Bronchial epithelial cell (primary cell): ENCODE measurements at places on chromosomes 7 and 10. TPM values are rescaled to one million over a fixed set of nuclear protein-coding genes. Genes with fewer than 3 reads are reported as not detected.

GRCh38 chr7:40311307-40311706 is 176.5 kb downstream of the SUGCT start:
- DNase-seq, result no peak

DNA sequence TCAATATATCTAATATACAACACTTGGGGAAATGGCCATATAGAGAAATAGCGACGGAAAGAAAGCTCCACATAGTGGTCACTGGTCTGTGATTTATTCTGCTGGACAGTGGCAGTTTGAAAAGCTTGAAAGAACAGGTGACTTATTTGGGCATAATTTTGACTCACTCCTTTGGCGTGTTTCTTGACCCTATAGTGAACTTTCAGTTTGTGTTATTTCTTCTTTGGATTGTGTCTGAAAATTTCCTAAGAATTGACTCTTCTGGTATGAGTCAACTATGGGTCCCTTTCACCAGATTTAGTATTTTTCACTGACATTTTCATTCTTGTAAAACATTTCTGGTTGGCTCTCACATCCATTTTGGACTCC is 25.8 kb upstream of the IMMP2L start:
- DNase-seq, result peak; percentile 4

Gene NYAP1
- under 0.01 and 0.64 TPM in 2 replicates for total RNA-seq

Gene C10orf67
- 0.26 TPM in 1 of 2 replicates, not detected in the other for total RNA-seq

Gene PON3
- 0.64 and 1.3 TPM in 2 replicates for total RNA-seq

- no peak for DNase-seq
These were observed 85.3 kb downstream of the LARP4B start for GRCh38 chr10:846126-846685.

GRCh38 chr10:72353965-72354355 is 759 bp downstream of the DNAJB12 start:
- no peak for DNase-seq

- DNase-seq, result no peak
These were observed 13.8 kb upstream of the CYREN start for GRCh38 chr7:135184254-135184841.

DNA sequence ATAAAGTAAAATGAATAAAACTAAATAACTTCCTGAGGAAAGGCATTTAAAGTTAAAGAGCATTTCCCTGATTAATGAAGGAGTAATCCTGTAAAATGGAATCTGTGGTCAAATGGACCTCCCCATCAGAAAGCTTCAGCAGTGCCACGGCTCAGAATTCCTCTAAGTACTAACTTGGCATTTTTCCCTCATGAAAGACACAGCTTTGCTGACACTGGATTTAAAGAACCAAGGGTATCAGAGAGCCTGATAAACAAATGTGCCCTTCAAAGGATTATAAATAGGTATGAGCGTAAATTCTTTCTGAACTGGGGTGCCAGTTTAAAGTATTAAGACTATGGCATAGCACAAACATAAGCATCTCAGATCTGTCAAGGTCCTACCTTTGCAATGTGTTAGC is 24.2 kb upstream of the RNF148 start:
- no peak for DNase-seq

DNA sequence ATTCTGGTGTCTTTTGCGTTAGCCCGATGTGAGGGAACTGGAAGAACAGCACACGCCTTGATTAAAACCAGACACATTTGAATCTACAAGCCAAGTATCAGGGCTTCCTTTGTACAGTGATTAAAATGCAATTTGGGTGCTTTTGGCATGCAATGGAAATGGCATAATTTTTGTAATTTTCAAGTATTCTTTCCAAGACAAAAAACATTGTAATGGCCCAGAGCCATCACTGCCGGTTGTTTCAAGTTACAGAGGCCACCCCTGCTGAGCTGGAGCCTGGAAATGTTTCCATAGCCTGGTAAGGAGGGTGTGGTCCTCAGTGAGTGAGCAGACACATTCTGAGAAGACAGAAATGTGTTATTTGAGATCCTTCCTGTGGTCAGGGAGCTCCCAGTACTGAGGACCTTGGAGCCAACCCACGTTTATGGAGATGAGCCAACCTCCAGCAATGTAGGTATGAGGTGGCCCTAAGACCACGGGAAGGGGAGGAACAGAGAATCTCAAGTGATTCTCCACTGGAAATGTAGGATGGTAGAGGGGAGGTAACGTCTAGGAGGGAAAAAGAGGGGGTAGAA is 20.9 kb downstream of the TEX36 start:
- peak; percentile 85 for DNase-seq

- no peak for DNase-seq
These were observed 31.8 kb downstream of the GHRHR start for GRCh38 chr7:30995536-30995935.

DNA sequence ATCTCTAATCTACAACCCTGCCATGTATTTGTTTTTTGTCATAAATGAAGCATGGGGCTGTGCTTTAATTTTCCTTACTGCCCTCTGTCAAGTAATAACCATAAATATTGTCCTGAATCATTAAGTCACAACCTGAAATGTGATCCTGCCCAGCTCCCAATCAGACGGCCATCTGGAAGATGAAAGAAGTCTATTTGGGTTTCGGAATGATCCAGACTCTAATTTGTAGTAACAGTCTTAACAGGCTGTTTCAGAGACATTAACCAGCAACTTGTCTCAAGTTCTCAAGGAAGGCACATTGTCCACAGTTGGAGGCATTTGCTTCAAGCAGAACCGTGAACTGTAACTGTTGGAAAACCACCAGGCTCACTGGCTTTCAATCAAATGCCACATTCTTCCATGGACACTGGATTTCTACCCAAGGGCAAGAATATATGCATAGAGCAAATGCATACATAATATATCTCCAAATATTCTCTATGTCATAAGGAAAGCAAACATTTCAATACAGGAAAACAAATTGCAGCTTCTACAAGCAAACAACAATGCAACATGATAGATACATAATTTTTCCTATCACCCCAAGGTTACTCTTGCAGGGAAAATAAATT is 405.2 kb upstream of the NPVF start:
- DNase-seq, result no peak

Gene IDI2
- total RNA-seq, result not detected in 2 replicates

Gene ZNF775
- total RNA-seq, result 3.2 and 3.5 TPM in 2 replicates

- no peak for DNase-seq
These were observed 212.1 kb upstream of the KLF14 start for GRCh38 chr7:130946114-130946513.

GRCh38 chr7:74479961-74480829 is 26.5 kb downstream of the GTF2IRD1 start:
- peak; percentile 63 for DNase-seq

GRCh38 chr10:77531441-77532001 is 106.1 kb downstream of the KCNMA1 start:
- DNase-seq, result peak; percentile 85

Gene PCBD1
- total RNA-seq, result 16.1 and 31.7 TPM in 2 replicates

DNA sequence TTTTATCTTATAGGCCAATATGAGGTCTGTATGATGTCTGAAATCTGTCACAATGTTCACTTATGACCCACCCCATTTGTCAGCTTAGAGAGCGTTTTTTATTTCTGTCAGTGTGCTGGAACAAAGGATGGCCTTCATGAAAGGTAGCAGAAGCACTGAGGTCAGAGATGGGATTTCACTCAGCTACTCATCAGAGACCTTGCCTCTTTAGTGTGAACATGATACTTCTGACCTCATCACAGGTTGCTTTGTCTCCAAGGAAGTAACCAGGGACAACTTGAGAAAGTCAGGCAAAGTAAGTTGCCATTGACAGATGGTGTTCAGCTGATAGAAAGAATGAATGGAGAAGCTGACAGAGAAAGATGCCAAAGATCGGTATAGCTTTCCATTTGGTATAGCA is 16.3 kb downstream of the YAE1 start:
- DNase-seq, result no peak

DNA sequence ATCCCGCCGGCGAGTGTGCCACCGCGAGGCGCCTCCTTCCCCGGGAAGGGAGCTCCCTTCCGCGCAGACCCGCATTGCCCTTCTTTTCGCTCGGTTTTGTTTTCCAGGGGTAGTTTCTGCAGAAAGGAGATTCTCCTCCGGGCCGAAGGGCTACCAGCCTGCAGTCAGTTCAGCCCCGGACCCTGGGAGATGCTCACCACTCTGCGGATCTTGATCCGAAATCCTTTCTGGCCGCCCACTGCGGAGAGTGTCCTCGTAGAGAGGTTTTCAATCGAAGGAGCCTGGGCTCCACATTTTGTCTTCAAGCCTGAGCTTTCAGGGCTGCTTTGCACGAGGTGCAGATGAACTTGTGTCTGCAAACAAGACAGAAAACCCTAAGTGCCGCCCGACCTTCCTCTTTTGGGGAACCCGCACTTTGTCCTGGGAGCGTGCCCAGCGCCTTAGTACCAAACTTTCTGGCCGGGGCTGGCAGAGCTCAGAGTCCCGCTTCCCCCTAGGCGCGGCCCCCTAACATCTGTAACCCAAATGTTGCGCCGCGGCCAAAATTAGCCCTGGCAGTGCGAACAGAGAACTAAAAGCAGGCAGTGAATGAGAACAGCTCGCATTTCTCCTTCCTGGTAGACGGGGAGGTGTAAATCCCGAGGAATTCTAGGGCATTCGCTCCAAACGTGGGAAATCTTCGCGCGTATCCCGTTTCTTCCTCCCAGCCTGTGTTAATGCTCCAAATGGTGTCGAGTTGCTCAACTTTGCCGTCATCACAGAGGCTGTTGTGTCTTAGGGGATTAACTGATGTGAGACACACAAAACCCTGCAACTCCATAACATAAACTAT is 6.7 kb upstream of the EN2 start:
- no peak for DNase-seq

Gene GPER1
- under 0.01 and 0.13 TPM in 2 replicates for total RNA-seq

DNA sequence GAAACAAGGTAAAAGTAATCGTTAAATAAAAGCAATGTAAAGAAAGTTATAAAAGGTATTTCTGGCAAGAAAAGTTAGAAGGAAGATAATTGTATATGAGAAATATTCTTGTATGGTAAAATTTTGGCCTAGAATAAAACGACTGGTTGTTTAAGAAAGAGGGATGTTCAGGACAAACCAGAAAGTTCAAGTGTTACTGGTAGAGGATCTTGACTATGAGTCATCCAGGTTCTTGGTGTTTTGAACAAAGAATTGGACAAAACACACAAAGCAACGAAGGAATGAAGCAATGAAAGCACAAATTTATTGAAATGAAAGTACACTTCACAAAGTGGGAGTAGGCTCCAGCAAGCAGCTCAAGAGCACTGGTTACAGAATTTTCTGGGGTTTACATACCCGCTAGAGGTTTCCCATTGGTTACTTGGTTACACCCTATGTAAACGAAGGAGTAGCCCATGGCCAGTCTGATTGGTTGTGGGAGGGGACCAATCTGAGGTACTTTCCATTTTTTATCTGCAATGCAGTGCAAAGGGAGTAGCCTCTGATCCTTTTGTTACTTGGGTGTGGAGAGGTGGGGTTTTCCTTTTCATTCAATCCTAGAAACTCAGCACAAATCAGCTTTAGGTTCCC is 22.4 kb upstream of the GARS1 start:
- no peak for DNase-seq

GRCh38 chr7:13327669-13328068 is 640.2 kb downstream of the ARL4A start:
- no peak for DNase-seq

GRCh38 chr10:73644767-73645166 is 3.5 kb upstream of the MYOZ1 start:
- no peak for DNase-seq

DNA sequence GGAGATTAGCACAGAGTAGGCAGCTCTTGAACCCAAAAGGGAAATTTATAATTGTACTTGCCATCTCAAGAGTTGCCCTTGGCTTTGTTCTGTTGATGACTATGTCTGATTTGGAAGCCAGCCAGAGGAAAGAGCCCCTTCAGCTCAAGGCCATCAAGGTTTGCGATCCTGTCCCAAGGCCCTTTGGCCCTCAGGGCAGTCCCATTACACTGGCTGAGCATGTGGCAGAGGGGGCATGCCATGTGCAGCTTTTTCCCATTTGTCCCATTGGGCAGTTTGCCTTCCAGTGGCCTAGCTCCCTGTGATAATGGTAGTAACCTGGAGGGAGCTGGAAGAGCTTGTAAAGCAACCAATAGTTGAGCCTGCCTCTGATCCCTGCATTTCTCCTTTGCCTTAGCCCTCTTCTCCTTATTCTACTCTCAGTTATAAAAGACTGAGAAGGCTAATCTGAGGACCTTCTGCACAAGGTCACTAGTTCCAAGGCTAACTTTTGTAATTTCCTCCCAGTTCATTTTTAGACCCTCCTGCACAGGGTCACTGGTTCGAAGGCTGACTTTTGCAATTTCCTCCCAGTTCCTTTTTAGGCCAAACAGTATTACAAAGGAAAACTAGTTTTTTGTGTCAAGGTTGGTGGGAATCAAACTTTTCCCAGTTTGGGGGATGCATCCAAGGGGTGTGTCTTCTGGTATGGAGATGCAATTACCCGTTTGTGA is 31.0 kb upstream of the ARHGAP12 start:
- no peak for DNase-seq

- no peak for DNase-seq
These were observed 86.0 kb downstream of the MKLN1 start for GRCh38 chr7:131413711-131414110.

DNA sequence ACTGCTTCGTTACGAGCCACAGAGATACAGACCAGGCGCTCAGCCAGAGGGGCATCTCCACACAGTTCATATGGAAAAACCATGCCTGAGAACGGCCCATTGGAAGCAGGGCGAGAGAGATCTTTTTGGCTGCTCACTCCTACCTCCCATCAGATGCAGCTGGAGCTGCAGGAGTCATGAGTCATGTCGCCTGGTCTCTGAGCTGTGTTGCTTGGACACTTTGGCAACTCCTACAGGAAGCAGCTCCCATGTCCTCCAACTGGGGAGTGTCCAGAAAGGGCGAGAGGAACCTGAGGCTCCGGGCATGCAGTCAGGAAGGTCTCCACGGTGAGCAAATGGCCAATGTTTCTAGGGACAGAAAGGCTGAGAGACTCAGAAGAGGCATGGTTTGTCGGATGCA is 24.9 kb downstream of the INSIG1 start:
- no peak for DNase-seq

DNA sequence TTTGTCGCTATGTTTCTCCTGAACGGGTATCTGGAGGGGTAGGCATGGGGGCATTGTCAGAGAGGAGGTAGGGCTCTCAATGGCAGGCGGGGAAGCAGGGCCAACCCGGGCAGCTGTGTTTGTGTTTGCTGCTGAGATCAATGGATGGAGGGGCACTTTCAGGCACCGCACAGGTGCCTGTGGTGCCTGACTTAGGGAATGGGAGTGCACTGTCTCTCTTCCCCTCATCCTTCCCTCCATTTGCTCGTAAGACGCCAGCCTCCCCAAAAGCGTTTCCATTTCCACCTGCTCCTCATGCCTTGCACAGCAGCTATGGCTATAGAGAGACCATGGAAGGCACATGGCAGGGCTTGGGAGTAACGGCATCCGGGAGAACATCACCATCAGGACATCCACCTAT is 615.9 kb upstream of the FOXK1 start:
- no peak for DNase-seq

DNA sequence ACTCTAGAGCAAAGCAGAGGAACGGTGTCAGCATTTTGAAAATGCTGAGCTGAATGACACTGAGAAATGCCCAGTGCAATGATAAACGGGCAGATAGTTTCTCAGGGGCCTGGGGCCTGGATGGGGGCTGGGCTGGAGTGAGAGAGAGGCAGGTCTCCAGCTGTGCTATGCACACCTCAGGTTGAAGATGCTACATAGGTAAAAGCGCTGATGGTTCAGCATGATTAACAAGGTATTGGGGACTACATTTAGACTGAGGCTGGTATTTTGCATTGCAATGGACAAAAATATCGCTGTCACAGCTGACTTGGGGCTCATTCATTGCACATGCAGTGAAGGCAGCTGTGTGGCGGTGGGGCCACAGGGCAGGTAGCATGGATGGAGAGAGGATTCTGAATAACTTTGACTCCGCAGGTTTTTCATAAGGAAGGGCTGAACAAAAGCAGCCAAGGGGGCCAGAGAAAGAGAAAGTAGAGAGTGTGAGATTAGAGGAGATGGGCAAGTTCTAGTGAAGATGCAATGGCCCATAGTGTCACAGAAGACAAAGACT is 290.8 kb upstream of the ZNF32 start:
- no peak for DNase-seq

- no peak for DNase-seq
These were observed 38.1 kb downstream of the GNAT3 start for GRCh38 chr7:80473751-80474150.
